ENCODE measurements at places on chromosomes 16 and 17.

GRCh38 chr16:30539000-30539964 lies 4.6 kb upstream of the ZNF747 start:
- no peak for DNase-seq

- DNase-seq, result no peak
Measured at GRCh38 chr17:8160741-8161221, 2.0 kb downstream of the VAMP2 start.

DNA sequence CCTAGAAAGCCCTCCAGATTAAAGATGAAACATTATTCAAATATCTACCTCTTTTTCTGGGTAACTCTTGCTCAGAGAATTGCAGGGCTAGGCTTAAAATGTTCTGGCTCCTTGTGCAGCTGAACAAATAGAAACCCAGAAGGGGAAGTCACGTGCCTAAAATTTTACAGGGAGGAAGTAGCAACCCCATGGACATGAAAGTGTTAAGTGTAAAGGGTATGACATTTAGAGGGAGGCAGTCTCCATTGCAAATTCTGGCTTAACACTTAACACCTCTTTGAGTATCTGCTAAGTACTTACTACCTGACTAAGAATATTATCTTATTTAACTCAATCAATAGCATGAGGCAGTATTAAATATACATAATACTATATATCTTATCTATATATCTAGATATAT lies 376.1 kb upstream of the ERCC4 start:
- DNase-seq, result no peak

DNA sequence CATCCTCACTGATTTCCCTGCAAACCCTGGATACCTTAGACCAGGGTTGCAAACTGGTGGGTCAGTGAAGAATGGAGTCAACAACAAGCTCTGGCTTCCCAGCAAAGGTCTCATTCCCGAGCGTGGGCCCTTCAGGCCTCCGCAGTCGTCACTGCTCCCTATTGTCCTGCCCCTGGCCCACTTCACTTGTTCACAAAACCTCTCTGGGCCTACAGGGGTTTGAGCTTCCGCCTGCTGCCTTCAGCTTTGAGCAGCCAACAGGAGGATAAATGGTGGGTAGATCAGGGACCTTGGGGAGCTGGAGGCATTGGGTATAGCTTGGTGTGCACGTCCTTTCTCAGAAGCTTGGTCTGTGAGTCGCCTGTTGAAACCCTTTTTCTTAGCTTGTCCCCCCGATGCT lies 148.8 kb downstream of the KATNIP start:
- DNase-seq, result no peak

DNA sequence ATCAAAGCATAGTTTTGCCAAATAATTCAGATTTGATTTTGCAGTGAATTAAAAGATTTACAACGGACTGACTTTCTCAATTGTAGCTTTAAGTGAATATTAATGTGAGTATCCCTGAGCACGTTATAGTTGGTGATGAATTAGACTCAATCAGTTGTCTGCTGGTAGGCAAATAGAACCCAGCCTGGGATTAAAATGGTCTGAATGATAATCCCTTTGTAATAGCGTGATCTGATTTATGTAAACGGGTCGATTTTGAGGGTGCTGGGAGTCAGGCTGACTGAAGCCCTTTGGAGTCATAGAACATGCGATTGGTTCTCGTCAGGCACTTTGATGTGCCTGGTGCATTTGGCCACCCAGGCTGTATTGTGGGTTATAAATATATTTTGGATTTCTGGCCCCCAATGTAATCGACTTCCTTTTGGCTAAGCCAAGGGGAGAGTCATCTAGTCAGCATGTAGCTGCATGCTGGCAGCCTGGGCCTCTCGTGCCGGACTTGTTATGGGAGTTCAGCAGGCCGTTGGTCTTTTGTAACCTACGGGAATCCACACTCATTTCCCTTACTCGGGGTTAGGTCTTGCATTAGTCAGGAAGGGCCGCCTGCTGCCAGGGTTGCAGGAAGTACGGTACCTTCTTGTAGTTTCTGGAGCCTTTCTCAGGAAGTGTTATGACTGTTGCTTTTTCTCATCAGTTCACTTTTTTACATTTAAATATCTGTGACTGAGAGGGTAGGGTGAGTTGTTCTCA lies 5.4 kb downstream of the PGS1 start:
- peak; percentile 80 for DNase-seq

- DNase-seq, result peak; percentile 77
Measured at GRCh38 chr16:58198022-58198683, at the start of gene CSNK2A2. TSS of gene CSNK2A2 (minus strand) at chr16:58198106. CDS start at chr16:58197736, 370 bp downstream.

- DNase-seq, result no peak
Measured at GRCh38 chr17:63138713-63139112, 172.7 kb downstream of the TANC2 start.

DNA sequence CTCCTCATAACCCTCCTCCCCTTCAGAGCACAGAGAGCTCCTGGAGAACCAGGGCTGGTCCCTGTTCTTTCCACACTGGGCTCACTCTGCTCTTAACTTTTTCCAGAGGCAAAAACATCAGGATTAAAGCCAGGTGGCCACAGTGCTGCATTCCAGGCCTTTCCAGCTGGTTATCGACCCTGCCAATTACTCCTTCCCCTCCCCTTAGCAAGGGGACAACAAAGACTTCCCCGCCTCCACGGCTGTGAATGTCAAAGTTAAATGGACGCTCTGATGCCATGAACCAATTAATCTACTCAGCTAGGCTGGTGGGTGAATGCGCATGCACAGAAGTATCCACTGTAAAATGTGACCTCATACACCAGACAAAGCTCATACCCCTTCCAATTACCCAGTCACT lies 23.1 kb downstream of the ACLY start:
- DNase-seq, result no peak

- DNase-seq, result no peak
Measured at GRCh38 chr17:78327880-78328279, 32.0 kb downstream of the SOCS3 start.

GRCh38 chr17:68089881-68090280 lies 54.3 kb downstream of the KPNA2 start:
- DNase-seq, result no peak

DNA sequence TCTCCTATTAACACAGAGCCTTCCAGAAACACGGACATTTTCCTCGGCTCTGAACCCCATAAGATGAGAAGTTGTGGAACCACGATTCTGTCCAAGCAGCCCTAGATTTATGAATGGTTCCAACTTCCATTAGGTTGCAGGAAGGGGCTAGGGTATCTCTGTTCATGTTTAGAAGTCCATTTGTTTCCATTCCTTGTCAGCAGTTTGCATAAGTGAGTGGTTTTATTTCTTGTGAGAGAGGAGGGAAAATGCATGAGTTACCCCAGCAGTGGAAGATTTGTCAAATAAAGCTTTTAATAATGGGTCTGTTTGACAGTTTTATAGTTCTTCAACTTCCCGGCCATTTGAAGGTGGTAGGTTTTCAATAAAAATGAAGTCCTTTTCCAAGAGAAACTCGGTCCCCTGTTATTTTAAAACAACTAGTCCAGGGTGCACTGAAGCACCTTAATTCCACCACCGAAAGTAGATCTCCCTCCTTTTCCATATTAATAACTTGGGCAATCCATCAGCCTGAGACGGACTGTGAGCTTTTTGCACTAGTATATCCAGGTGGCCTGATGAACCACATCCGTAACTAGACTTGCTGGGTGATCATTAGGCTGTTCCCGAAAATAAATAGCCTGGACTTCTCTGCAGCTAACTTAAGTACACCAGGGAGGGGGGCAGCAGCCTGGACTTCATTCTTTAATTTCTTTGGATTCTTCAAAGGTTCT lies 181.3 kb downstream of the TMEM114 start:
- DNase-seq, result no peak

DNA sequence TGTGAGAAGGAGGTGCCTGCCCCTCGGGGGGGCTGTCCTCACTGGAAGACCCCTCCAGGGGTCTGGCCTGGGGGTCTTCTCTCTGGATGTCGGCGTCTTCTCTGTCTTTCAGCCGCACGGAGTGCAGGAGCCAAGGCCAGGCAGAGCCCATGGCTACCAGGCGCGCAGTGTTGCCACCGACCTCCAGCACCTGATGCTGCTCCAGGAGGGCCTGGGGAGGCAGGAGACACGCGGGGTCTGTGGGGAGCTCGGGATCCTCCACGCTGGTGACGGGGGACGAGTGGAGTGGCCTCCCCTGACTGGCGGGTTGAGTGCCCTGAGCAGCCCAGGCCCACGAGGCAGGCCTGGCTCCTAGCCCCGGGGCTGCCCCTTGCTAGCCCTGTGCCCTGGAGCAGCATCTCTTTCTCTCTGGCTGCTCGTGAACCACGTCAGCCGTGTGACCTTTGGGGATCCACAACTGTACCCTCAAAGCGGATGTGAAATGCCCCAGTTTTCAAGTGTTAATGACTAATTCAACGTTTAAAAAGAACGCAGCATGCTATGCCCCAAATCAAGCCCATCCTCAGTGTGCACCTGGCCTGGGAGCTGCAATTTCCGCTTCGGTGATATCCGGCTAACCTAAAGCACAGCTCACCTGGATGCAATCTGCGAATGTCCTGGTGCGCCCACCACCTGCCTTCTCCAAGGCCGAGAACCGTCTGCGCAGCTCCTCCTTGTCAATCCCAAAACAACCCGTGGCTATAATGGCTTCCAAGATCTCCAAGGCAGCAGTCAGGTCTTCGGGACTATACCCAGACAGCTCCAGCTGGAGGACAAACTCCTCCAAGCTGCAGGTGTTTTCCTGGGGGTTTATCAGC lies 62.9 kb downstream of the IL21R start:
- DNase-seq, result peak; percentile 41

DNA sequence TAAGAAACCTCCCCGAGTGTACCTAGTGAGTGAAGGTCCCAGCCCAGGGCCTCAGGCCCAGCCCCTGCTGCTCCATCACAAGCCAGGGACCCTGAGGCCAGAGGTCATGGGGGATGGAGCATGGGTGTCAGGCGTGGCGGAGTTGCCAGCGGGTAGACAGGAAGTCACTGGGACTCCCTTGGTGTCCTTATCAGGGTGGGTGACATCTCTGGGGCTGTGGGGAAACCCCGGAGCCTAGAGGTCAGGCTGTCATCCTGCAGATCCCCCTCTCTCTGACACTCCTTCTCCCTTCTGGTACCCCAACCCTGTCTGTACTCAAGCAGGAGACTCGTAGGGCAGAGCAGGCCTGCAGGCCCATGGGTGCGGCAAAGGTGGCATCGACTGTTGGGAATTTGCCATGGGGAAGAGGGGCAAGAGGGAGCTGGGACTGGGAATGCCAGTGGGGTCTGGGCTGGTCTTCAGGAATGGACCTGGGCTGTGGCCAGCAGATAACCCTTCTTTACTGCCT lies 10.8 kb upstream of the ADGRG1 start:
- DNase-seq, result no peak

DNA sequence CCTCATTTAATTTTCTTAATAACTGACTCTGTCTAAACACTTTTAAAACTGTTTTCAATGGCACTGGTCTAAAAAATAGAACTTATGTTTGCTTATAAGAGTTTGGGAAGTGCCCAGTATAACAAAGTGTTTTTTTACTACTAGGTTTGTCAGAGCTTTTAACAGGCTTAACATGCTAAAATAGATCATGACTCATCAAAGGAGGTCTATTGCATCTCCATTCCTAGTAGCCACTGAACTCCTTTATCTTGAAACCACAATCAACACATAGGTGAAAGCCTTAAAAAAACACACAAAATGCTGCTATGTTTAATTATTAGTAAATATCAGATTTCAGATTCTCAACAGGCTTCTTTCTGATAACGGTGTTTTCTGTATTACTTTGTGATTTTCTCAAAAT lies 196.4 kb upstream of the KIF2B start:
- no peak for DNase-seq

- peak; percentile 90 for DNase-seq
Measured at GRCh38 chr17:50547035-50547735, at the start of gene SPATA20. TSS of gene SPATA20 (plus strand) at chr17:50547174. CDS start at chr17:50547209, 35 bp downstream.

DNA sequence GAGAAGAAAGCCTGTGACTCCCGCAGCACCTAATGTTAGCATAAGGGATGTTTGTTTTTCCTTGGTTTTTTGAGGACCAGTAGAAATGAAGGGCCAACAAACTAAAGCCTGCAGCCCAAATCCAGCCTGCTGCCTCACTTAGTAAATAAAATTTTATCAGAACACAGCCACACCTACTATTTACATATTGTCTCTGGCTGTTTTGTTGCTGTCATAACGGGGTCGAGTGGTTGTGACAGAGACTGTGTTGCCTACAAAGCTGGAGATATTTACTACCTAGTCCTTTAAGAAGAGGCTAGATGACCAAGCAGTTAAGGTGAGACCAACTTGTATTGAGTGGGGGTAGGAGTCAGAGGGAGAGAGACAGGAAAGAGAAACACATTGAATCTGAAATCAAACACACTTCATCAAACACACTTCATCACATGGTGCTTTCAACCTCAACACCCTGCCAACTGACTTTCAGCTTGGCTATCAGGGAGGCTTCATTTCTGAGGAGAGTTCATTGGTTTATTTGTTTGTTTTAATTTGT lies 546.3 kb upstream of the CDH11 start:
- DNase-seq, result no peak

DNA sequence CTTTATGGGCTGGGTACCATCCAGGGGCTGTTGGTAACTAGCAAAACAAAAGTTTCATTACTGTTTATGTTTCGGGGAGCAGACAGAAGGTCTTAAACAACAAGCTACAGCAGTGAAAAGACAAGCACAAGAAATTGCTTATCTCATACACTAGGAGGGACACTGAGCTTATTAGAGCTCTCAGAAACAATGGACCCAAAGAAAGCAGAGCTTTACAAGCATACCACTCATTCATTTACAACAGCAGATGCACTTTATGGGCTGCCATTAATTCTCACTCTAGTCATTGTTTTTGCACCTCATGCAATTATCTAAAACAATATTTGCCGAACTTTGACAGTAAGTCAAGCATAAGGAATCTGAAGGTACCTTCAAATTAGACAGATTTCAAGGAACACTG lies 10.0 kb downstream of the KRT16 start:
- DNase-seq, result no peak

GRCh38 chr16:73882651-73883050 lies 414.0 kb upstream of the PSMD7 start:
- no peak for DNase-seq

DNA sequence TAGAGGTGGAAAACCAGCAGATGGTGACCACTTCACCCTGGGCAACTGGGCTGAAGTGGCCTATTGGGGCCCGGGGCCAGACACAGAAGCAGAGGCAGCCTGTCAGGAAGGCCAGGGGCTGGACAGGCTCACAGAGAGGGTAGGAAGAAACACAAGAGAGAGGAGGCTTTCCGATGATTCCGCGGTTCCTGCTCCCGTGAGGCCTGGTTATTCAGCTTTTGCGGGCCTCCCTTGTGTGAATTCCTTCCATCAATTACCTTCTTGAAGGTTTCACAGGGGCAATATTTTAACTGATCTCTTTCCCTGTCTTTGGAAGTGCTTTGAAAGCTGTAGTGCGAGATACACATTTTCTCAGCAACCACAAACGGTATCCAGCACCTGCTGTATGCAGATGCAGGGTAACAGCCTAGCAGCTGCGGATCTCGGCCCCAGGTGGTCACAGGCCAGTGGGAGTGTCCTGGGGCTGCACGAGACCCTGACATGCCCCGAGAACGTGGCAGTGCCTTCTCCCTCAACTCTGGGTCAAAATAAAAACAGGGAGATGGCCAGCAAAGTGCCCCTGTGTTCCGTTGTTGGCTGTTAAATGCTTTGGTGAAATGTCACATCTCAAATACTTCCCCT lies 11.6 kb upstream of the CMIP start:
- DNase-seq, result no peak

DNA sequence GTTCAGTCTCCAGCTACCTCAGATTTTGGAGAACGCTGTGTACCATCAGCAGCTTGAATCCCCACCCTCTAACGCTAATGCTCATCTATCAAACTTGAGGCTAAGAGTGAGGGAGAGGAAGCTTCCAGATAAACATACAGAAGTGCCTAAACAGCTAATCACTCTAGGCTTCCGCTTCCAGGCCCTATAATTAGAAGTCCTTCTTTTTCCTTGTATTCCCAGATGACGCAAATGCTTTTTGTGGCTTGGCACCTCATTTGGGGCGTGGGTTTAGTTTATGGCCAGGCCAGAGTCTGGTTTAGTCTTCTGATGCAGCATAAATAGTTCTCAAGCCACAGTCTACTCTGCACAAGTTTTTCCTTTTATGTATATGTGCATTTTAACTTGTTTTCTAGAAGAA lies 263.4 kb downstream of the BCAS3 start:
- DNase-seq, result no peak

All from CD4-positive, alpha-beta T cell treated with Interleukin-4 for 1 hour (primary cell).